ENCODE measurements at places on chromosomes 3 and 15. TPM values are rescaled to one million over a fixed set of nuclear protein-coding genes. Genes with fewer than 3 reads are reported as not detected.

Gene ZNF80
- polyA plus RNA-seq: 0.04 TPM

Gene TNFSF10
- polyA plus RNA-seq: 29.4 TPM

Gene FILIP1L
- polyA plus RNA-seq: 75.1 TPM

Gene CCRL2
- polyA plus RNA-seq: 1.6 TPM

Gene PCBP4
- polyA plus RNA-seq: 43.9 TPM

Gene HYAL1
- 7.0 TPM for polyA plus RNA-seq

Gene CCDC33
- 0.25 TPM for polyA plus RNA-seq

Gene DNAH12
- polyA plus RNA-seq: 0.01 TPM

Gene REC114
- not detected for polyA plus RNA-seq

Gene IL17RB
- polyA plus RNA-seq: 0.43 TPM

Gene DPPA2
- not detected for polyA plus RNA-seq

Gene DYNLT2B
- polyA plus RNA-seq: 16.3 TPM

Gene TPRA1
- polyA plus RNA-seq: 41.5 TPM
